ENCODE measurements at places on chromosomes 5 and 9. TPM values are rescaled to one million over a fixed set of nuclear protein-coding genes. Genes with fewer than 3 reads are reported as not detected.

Gene GABRA1
- polyA plus RNA-seq = 0.17 TPM

Gene SLC46A2
- 0.21 TPM for polyA plus RNA-seq

Gene EXD3
- 14.5 TPM for polyA plus RNA-seq

Gene SUSD3
- polyA plus RNA-seq = 7.3 TPM

Gene MSANTD3
- polyA plus RNA-seq = 21.3 TPM

GRCh38 chr5:40154194-40154593 lies 525.5 kb upstream of the PTGER4 start:
- no peak for DNase-seq

DNA sequence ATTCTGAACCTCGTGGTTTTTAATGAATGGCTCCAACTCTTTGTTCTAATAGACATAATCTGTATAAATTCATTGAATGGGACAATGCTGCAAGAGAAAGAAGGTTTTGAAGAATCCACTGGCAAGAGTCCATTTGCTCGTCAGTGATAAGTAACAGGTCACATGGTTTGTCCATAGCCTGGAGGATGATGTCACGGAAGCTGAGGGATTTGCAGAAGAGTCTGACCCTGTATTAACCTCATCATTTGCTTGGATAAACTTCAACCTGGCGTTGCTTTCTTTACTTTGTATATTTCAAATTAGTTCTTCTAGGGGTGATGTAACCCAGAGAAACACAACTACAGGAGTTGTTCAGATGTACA lies 197.4 kb downstream of the GAS1 start:
- DNase-seq = no peak

DNA sequence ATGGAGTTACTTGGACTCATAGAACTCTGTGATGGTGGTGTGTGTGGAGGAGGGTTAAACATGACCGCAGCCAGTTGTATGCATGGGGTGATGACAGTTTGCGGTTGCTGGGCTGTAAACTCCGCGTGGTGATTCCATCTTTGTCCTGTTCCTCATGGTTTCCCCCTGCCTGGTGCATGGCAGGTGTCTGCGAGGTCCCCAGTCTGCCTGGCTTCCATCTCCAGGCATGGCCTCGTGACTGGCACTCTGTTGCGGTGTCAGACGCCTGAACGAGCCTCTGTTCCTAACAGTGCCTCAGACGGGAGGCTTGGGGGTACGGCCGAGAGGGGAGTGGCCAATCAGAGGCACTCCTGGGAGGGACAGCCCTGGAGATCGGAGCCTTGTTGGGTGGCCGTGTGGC lies 33.9 kb upstream of the SH3PXD2B start:
- no peak for DNase-seq

All from right renal pelvis (tissue), 4 donors.